ENCODE measurements at places on chromosomes 12 and 14.

DNA sequence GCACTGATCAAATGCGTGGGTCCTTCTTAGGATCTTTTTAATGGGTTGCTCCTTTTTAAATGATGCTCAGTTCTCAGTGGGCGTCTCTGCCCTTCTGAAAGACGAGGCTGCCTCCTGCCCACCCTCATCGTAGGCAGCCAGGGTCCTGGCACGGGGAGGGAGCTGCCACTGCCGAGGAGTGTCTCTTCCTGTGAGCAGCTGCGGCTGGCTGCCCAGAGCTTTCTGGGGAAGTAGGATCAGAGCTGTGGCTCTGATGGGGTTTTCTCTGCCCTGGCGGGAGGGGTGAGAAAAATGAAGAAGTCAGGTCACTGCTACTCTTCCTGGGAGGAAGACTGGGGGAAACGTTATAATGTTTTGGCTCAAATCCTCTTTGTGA, 31.1 kb upstream of the BEGAIN start:
- no peaks in the 10 kb centered on the region for H3K36me3 ChIP-seq
- H3K4me3 ChIP-seq = no peak overlapping the region
- peaks cover 2% of the 10 kb centered on the region for H3K4me1 ChIP-seq
- H3K27ac ChIP-seq = no peak overlapping the region
- H3K27me3 ChIP-seq = no peaks in the 10 kb centered on the region

- no peak overlapping the region for H3K27ac ChIP-seq
- no peak for DNase-seq
- H3K36me3 ChIP-seq = no peaks in the 10 kb centered on the region
- no peak overlapping the region for H3K4me3 ChIP-seq
These were observed 1187.5 kb upstream of the USP15 start for GRCh38 chr12:61072717-61073116.

DNA sequence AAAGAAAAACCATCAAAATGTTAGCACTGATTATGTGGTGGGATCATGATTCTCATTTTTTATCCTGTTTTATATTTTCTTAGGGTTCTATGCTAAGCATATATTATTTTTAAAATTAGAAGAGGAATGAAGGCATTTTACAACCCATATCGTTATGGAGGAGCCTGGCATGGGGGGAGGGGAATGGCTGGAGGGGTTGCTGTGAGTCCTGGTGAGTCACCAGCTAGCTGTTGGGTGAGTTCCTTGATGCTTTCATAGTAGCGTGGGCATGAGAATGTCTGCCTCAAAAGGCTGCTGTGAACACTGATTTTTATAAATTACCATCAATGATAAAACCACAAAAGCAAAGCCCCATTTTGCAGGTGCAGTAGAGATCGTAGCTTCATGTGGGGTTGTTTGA, 46.9 kb downstream of the C14orf132 start:
- H3K27ac ChIP-seq = no peak overlapping the region
- no peak overlapping the region for H3K4me3 ChIP-seq
- H3K4me1 ChIP-seq = no peaks in the 10 kb centered on the region
- H3K27me3 ChIP-seq = no peaks in the 10 kb centered on the region

GRCh38 chr12:41701943-41702601, 442.6 kb downstream of the GXYLT1 start:
- H3K4me3 ChIP-seq = no peak overlapping the region
- H3K4me1 ChIP-seq = no peaks in the 10 kb centered on the region
- H3K36me3 ChIP-seq = no peaks in the 10 kb centered on the region
- no peak overlapping the region for H3K27ac ChIP-seq
- no peaks in the 10 kb centered on the region for H3K27me3 ChIP-seq

- no peaks in the 10 kb centered on the region for H3K27me3 ChIP-seq
- no peaks in the 10 kb centered on the region for H3K4me1 ChIP-seq
- no peak overlapping the region for H3K4me3 ChIP-seq
- no peaks in the 10 kb centered on the region for H3K36me3 ChIP-seq
These were observed 213.8 kb downstream of the SLC6A15 start for GRCh38 chr12:84698576-84699333.

DNA sequence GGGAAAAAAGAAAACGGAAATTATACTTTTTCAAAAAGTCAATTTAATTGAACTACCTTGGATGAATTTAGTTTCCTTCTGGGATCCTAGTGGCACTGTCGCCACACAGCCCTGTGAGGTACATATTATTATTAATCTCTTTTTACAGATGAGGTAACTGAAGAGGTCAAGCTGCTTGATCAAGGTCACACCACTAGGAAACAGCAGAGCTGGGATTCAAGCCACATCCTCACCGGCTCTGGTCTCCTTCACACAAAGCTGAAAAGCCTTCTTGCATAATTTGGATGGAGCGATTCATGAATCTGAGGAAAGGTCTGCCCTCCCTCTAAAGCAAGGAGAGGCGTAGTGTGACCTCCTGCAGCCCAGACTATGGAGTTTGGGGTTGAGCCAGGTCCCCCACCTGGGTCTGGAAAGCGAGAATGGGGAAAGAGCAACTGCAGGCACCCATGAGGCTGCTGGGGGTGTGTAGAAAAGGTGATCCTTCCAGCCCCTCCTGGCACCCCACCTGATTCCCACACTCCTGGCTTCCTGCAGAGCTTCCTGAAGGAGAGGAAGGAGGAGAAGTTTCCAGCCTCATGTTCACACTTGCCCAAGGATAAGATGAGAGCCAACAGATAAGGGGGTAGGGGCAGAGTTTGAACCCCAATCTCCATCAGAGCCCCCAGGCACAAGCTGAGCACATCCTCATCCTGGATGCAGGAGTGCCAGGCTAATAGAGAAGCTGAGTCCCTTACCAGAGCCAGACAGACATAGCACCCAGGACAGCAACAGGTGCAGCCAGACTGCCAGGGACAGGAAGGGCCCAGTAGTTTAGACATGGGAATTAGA, 3.9 kb upstream of the KRT79 start:
- no peaks in the 10 kb centered on the region for H3K36me3 ChIP-seq
- H3K27ac ChIP-seq = no peak overlapping the region
- no peaks in the 10 kb centered on the region for H3K27me3 ChIP-seq
- no peaks in the 10 kb centered on the region for H3K4me1 ChIP-seq

Measured in mesendoderm (in vitro differentiated cells).